ENCODE measurements at places on chromosomes 12 and 14. TPM values are rescaled to one million over a fixed set of nuclear protein-coding genes. Genes with fewer than 3 reads are reported as not detected.

Gene PGF
- total RNA-seq, result 7.6 TPM

Gene HAL
- 0.17 TPM for total RNA-seq

Gene MYL2
- not detected for total RNA-seq

Gene SDR9C7
- not detected for total RNA-seq

Gene TPH2
- not detected for total RNA-seq

Gene APOF
- not detected for total RNA-seq

Gene TBC1D30
- 0.26 TPM for total RNA-seq

Gene MSRB3
- 31.3 TPM for total RNA-seq

Gene HVCN1
- total RNA-seq, result 7.4 TPM

Gene HOTAIR
- total RNA-seq, result not detected

Gene MUCL1
- total RNA-seq, result not detected

Gene KRT3
- total RNA-seq, result not detected

Gene POTEM
- total RNA-seq, result not detected

Gene KRT83
- total RNA-seq, result not detected

Gene ASIC1
- total RNA-seq, result 1.8 TPM

Gene NGB
- not detected for total RNA-seq

Gene GDF3
- total RNA-seq, result not detected

Gene ABCD2
- total RNA-seq, result 0.33 TPM

Gene C12orf56
- total RNA-seq, result 0.77 TPM

Gene DLGAP5
- 8.1 TPM for total RNA-seq

Gene TNFRSF1A
- total RNA-seq, result 157 TPM
